Neural progenitor cell (in vitro differentiated cells): ENCODE measurements at places on chromosomes 11 and 22. TPM values are rescaled to one million over a fixed set of nuclear protein-coding genes. Genes with fewer than 3 reads are reported as not detected.

- H3K36me3 ChIP-seq, result no peaks in the 10 kb centered on the region
- no peaks in the 10 kb centered on the region for H3K27me3 ChIP-seq
- DNase-seq, result no peak
- H3K27ac ChIP-seq, result no peak overlapping the region
- H3K4me1 ChIP-seq, result peaks cover 10% of the 10 kb centered on the region
Measured at GRCh38 chr11:73396251-73396930, 20.2 kb downstream of the RELT start.

DNA sequence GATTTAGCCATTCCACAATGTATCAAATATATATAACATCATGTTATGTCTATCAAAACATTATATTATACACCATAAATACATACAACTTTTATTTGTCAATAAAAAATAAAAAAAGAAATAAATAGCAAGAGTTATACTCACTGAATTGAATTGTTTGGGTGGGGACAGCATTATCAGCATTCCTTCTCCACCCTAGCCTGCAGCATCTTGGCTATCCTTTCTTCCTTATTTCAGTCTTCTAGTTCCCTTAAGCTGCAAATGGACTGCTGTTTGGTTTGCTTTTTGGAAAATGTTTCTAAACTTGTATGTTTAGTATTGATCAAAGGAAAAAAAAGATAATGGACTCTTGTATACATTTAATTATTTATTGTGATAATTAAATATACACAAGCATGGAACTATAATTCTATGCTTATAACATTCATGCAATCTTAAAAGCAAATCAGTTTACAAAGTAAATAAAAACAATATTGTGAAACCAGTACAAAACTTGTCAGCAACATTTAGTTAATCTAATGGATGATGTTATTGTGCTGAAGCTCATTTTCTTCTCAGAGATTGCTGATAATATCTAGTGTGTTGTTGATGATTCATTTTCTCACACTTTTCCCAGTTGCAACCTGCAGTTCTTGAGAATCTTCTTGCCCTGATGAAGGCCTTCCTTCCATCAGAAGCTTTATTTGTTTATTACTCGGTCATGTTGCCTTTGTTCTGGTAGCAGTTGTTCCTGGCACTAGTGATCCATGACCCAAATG is 5.0 kb downstream of the ARHGAP42 start:
- H3K4me3 ChIP-seq, result no peak overlapping the region
- H3K27me3 ChIP-seq, result no peaks in the 10 kb centered on the region
- H3K27ac ChIP-seq, result no peak overlapping the region
- H3K36me3 ChIP-seq, result no peaks in the 10 kb centered on the region

PLAAT4 gene
- not detected in 2 replicates for total RNA-seq

DNA sequence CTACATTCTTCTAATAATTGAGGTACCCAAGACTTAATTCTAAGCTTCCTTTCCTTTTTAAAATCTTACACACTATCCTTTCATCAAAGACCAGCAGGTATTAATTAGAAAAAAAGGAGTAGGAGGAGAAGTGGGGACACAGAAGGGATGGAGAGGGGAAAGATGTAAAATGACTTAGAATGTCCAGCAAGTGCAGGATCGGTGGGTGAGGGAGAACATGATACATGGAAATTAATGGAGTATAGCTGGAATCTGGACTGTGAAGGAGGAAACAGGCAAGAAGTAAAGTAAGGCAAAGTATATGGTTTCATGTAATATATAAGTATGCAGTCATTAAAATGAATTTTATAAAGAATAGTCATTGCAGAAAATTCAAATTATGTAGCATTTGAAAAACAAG is 63.7 kb upstream of the SC5D start:
- no peaks in the 10 kb centered on the region for H3K27me3 ChIP-seq
- peaks cover 4% of the 10 kb centered on the region for H3K4me1 ChIP-seq
- H3K4me3 ChIP-seq, result no peak overlapping the region
- H3K27ac ChIP-seq, result no peak overlapping the region

LINC01488 gene
- 0.09 TPM in 1 of 2 replicates, not detected in the other for total RNA-seq

TRPC6 gene
- 0.09 and 0.17 TPM in 2 replicates for total RNA-seq

DNA sequence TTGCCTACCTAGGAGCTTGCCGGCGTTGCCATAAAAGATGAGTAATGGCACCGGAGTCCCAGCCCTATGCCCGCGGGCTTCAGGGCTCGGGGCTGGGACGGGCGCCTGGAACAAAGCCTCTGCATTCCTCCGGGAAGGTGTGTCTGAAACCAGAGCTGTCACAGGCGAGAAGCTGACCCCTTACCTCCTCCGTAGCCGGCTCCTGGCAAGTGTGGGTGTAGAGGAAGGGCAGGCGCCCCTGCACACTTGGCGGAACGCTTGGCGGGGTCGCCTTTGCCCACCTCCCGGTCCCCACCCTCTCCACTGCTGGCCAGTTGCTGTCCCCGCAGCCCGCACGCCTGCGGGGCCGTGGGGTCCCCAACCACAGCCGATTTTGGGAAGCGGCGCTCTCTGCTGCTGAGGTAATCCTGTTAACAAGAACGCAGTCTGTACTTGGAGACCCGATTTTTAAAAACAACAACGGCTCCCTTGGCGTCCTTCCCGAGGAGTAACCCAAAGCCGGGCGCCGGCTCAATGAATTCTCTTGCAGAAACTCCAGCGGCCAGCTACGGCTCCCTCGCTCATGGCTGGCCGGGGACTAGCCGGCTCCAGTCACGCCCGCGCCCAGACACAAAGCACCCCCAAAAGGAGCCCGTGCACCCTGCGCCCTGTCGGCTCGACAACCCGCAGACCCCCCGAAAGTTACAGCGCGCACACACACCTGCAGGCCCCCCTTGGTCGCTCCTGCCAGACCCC is 89.2 kb downstream of the PLEKHA7 start:
- peak overlapping the region; percentile 65 for H3K4me3 ChIP-seq
- peaks cover 51% of the 10 kb centered on the region for H3K27me3 ChIP-seq
- peaks cover 61% of the 10 kb centered on the region for H3K4me1 ChIP-seq
- DNase-seq, result peak; percentile 72

TMEM45B gene
- not detected in 2 replicates for total RNA-seq

DNA sequence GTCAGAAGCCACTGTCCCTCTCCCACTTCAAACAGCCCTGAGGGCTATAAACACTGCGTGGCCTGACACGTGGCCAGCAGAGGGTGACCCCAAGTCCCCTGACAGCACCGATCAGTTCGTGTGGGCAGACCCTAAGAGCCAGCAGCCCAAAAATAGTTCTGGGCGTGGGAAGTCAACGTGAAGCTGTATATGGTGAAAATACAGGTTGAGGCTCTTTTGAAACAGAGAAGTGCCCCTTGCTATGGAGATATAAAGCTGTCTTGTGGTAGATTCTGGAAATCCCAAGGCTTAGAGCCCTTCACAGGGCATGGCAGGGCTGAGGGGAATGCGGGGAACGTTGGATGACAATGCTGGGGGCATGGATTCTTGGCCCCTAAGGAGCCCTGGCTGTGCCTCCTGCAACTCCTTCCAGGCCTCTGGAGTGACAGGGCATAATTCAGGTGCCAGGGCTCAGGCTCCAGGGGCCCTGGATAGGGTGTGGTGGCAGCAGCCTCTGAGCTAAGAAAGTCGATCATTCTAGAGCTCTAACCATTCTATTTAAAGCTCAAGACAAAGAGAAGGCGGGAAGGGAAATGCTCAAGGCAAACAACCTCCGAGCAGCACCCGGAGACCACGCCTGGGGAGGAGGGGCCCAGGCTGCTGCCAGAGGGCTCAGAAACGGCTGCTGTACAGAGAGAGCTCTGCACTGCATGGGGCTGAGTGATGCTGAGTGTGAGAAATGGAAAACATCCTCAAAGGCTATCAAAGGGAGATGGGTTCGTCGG is 60.4 kb upstream of the CD5 start:
- no peaks in the 10 kb centered on the region for H3K27me3 ChIP-seq
- no peaks in the 10 kb centered on the region for H3K36me3 ChIP-seq
- DNase-seq, result peak; percentile 77
- peaks cover 15% of the 10 kb centered on the region for H3K4me1 ChIP-seq

ABTB2 gene
- 0.37 and 0.84 TPM in 2 replicates for total RNA-seq

GRCh38 chr11:74195828-74196227 is 24.7 kb downstream of the PPME1 start:
- no peak overlapping the region for H3K27ac ChIP-seq
- peaks cover 13% of the 10 kb centered on the region for H3K36me3 ChIP-seq
- H3K4me1 ChIP-seq, result no peaks in the 10 kb centered on the region
- H3K4me3 ChIP-seq, result no peak overlapping the region

LDHAL6A gene
- total RNA-seq, result not detected in 2 replicates

GRCh38 chr11:63622323-63622722 is 8.1 kb upstream of the PLAAT3 start:
- H3K36me3 ChIP-seq, result no peaks in the 10 kb centered on the region
- no peak overlapping the region for H3K27ac ChIP-seq

B3GAT1 gene
- 11.0 and 20.7 TPM in 2 replicates for total RNA-seq

OR52N4 gene
- 0.12 TPM in 1 of 2 replicates, not detected in the other for total RNA-seq

MYOD1 gene
- not detected in 2 replicates for total RNA-seq

PRAME gene
- not detected in 2 replicates for total RNA-seq

CD6 gene
- total RNA-seq, result not detected in 2 replicates

- H3K4me3 ChIP-seq, result no peak overlapping the region
- H3K27me3 ChIP-seq, result no peaks in the 10 kb centered on the region
- H3K27ac ChIP-seq, result no peak overlapping the region
Measured at GRCh38 chr11:69454018-69454417, 27.4 kb upstream of the LINC01488 start.

TRIM48 gene
- not detected in 2 replicates for total RNA-seq

GRCh38 chr11:75583718-75584658 is 21.9 kb downstream of the SERPINH1 start:
- no peaks in the 10 kb centered on the region for H3K36me3 ChIP-seq
- H3K27ac ChIP-seq, result peak overlapping the region; percentile 89
- H3K27me3 ChIP-seq, result no peaks in the 10 kb centered on the region
- H3K4me1 ChIP-seq, result peaks cover 16% of the 10 kb centered on the region
- peak overlapping the region; percentile 74 for H3K4me3 ChIP-seq
- peak; percentile 86 for DNase-seq

GRCh38 chr22:29528144-29528543 is 25.4 kb downstream of the THOC5 start:
- no peaks in the 10 kb centered on the region for H3K4me1 ChIP-seq
- no peaks in the 10 kb centered on the region for H3K36me3 ChIP-seq

DNA sequence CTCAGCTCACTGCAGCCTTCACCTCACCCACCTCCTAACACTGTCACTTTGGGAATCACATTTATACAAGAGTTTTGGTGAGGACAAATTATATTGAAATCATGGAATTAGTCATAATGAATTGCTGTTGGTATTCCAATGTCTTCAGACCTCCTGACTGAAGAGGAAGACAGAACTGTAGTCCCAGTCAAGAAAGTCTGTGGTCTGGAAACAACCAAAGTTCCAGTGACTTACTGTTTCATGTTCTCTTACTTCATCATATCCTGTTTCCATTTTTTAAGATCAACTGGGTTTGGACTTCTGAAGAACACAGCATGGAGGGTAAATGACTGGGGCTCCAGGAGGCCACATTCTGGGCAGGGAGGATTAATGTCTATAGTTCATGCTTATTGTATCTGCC is 43.0 kb upstream of the HIPK3 start:
- no peak overlapping the region for H3K4me3 ChIP-seq
- H3K27ac ChIP-seq, result no peak overlapping the region
- no peaks in the 10 kb centered on the region for H3K27me3 ChIP-seq
- no peaks in the 10 kb centered on the region for H3K4me1 ChIP-seq
- DNase-seq, result no peak

DNA sequence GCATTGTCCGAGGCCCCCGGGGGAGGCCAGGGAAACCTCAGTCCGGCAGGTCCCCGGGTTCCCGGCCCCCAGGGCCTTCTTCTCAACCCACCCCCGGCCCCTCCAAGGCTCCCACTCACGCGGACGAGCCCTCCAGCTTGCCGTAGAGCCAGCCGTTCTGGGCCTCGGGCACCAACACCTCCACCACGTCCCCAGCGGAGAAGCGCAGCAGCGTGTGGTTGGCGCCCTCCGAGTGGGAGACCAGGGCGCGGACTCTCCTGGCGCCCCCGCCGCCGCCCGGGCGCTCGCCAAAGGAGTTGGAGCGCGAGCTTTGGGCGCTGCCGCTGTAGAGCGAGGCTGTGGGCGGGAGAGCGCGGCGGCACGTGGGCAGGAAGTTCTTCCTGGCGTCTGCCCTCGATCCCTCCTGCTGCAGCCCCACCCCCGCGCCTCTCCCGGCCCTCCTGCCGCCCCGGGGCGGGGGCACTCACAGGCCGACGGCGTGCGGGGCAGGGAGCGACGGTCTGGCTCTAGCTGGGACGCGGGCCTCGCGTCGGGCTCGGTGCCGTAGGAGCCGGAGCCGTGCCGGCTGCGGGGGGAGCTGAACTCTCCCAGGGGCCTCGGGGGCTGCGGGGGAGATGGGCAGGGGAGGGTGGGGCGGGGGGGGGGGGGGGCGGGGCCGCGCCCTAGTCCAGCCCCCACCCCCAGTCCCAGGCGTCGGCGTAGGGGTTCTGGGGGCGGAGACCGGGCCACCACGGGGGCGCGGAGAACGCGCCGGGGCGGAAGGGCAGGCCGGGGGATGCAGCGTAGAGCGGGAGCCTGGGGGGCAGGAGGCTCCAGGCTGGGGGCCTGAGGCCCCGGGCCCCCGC is 4.9 kb upstream of the SLC16A8 start:
- H3K27ac ChIP-seq, result no peak overlapping the region
- no peak for DNase-seq
- H3K36me3 ChIP-seq, result no peaks in the 10 kb centered on the region
- H3K4me1 ChIP-seq, result peaks cover 22% of the 10 kb centered on the region
- no peak overlapping the region for H3K4me3 ChIP-seq

DNA sequence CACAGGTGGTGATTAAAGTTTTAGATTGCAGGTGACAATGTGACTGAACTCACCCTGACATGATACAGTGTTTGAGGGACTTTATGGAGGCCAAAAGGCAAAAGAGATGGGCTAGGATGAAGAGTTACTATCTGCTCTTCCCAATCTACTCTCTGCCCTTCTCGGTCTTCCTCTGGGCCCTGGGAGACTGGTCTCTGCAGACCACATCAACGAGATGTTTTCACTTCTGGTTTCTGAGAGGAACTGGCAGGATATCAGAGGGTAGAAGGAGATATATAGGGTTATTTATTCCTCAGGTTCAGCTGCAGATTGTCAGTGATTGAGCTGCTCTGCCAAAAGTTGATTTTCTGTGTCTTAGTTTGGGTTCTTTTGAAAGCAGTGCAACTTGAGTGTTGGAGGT is 32.4 kb upstream of the CD44 start:
- DNase-seq, result no peak
- H3K27me3 ChIP-seq, result no peaks in the 10 kb centered on the region
- H3K4me1 ChIP-seq, result no peaks in the 10 kb centered on the region
- H3K4me3 ChIP-seq, result no peak overlapping the region

- H3K4me1 ChIP-seq, result no peaks in the 10 kb centered on the region
- DNase-seq, result no peak
- no peaks in the 10 kb centered on the region for H3K27me3 ChIP-seq
- H3K27ac ChIP-seq, result no peak overlapping the region
Measured at GRCh38 chr11:34893416-34893815, 22.8 kb downstream of the APIP start.
